ENCODE measurements at places on chromosomes 13 and 19. TPM values are rescaled to one million over a fixed set of nuclear protein-coding genes. Genes with fewer than 3 reads are reported as not detected.

Gene FGF22
- 0.39 TPM for total RNA-seq

Gene CEACAM21
- not detected for total RNA-seq

Gene N4BP2L1
- 1.8 TPM for total RNA-seq

Gene FPR2
- not detected for total RNA-seq

Gene ADPRHL1
- 4.7 TPM for total RNA-seq

Gene MCEMP1
- total RNA-seq, result not detected

Gene CCL25
- not detected for total RNA-seq

Gene CLDND2
- total RNA-seq, result not detected

Gene USHBP1
- not detected for total RNA-seq

Gene FCAR
- total RNA-seq, result not detected

Gene BEST2
- total RNA-seq, result not detected

Gene AP1M1
- total RNA-seq, result 66.6 TPM

Gene POU2F2
- under 0.01 TPM for total RNA-seq

Gene PRKCG
- not detected for total RNA-seq

Gene ALOX5AP
- 0.76 TPM for total RNA-seq

Gene DAND5
- total RNA-seq, result 0.11 TPM

Gene ZNF667
- 4.3 TPM for total RNA-seq

Gene DZIP1
- 1.5 TPM for total RNA-seq

Gene RXFP2
- not detected for total RNA-seq

Gene B3GNT8
- 6.3 TPM for total RNA-seq

All from placental epithelial cell (primary cell).